ENCODE measurements at places on chromosomes 3 and 15. TPM values are rescaled to one million over a fixed set of nuclear protein-coding genes. Genes with fewer than 3 reads are reported as not detected.

Gene CISH
- 335 TPM for total RNA-seq

Gene SNTN
- total RNA-seq = not detected

DNA sequence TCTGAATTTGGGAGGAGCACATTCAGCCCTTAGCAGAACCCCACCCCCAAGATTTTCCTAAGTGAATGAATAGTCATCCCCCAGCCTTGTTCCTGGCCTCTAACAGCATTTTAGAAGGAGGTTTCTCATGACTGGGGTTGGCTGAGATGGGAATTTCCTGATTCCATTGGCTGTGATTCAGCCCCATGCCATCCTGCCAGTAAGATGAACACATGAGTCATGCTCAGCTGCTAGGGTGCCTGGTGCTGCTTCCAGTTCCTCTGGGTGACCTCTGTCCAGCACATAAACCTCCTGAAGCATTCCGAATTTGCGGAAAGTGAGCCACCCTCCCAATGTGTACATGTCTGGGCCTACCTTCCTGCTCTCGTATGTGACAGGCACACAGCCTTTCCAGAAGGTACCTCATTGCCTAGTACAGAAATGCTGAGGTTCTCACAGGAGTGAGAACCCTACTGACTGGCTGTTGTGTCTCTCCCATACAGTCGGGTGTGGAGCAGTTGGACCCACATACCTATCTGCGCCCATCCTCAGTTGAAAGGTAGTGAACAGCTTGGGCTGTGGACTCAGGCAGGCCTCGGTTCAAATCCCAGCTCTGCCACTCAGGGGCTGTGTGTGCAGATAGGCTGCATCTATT is 91.7 kb downstream of the APBA2 start:
- H3K27me3 ChIP-seq = peaks cover 4% of the 10 kb centered on the region
- DNase-seq = no peak
- H3K4me3 ChIP-seq = no peak overlapping the region
- H3K36me3 ChIP-seq = no peaks in the 10 kb centered on the region

GRCh38 chr15:67266870-67267269 is 12.3 kb downstream of the IQCH start:
- H3K27me3 ChIP-seq = peaks cover 10% of the 10 kb centered on the region
- no peak overlapping the region for H3K27ac ChIP-seq
- no peak for DNase-seq
- no peaks in the 10 kb centered on the region for H3K36me3 ChIP-seq
- H3K4me3 ChIP-seq = no peak overlapping the region

DNA sequence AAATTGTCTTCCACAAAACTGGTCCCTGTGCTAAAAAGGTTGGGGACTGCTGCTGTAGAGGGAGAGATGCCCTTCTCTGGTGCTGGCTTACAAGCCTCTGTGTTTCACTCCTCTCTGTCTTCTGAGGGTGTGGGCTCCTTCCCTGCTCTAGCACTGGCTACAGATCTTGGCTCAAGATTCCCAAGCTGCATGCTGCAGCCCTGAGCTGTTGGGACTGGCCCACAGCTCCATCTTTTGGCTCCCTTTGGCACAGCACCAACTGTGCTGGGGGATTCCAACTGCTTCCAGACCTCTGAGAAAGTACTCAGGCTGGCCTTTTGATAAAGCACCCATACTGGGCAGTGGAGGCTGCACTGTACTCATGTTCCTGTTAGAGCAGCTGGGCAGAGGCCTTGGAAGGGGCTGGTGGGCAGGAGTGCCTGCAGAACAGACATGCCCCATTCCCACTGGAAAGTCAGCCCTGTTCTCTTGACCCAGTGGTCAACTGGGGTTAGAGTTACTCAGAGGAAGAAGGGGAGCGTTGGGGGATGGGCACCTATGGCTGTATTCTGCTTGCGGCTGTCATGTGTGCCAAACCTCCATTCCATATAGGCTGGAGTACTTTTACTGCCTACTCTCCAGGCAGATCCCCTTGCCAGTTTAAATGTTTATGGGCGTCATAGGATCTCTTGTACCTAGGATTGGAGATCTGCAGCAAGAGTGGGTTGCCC is 55.7 kb downstream of the GALK2 start:
- peaks cover 62% of the 10 kb centered on the region for H3K36me3 ChIP-seq
- H3K27ac ChIP-seq = no peak overlapping the region
- DNase-seq = no peak
- no peak overlapping the region for H3K4me3 ChIP-seq
- H3K27me3 ChIP-seq = no peaks in the 10 kb centered on the region

- no peak overlapping the region for H3K4me3 ChIP-seq
- no peaks in the 10 kb centered on the region for H3K27me3 ChIP-seq
- peaks cover 14% of the 10 kb centered on the region for H3K36me3 ChIP-seq
- H3K27ac ChIP-seq = no peak overlapping the region
- no peaks in the 10 kb centered on the region for H3K4me1 ChIP-seq
- DNase-seq = no peak
Observed at GRCh38 chr3:188468662-188469061, 314.7 kb downstream of the LPP start.

- peak overlapping the region; percentile 90 for H3K27ac ChIP-seq
- peak overlapping the region; percentile 82 for H3K4me3 ChIP-seq
- peaks cover 8% of the 10 kb centered on the region for H3K27me3 ChIP-seq
Observed at GRCh38 chr15:41970456-41970855, 1.9 kb downstream of the EHD4 start.

GRCh38 chr15:92883876-92884435 is 16.2 kb upstream of the CHD2 start:
- peaks cover 51% of the 10 kb centered on the region for H3K4me1 ChIP-seq
- peak overlapping the region; percentile 96 for H3K4me3 ChIP-seq
- no peak for DNase-seq
- H3K27ac ChIP-seq = peak overlapping the region; percentile 98
- peaks cover 54% of the 10 kb centered on the region for H3K36me3 ChIP-seq

DNA sequence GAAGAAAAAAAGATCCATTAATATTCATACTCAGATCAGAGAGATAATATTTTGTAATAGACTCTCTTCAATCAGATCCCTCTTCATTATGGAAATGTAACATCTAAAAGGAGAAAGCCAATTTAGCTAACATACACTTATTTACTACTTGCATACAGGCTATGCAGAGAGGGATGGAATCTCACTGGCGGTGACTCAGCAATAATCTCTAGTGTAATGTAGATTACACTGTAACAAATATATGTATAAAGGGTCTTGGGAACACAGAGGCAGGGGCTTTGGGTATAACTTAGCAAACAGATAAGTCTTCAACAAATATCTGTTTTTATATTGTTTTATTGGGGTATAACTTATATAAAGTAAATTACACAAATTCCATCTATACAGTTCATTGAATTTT is 69.6 kb downstream of the CGNL1 start:
- H3K4me1 ChIP-seq = no peaks in the 10 kb centered on the region
- no peak overlapping the region for H3K4me3 ChIP-seq
- peaks cover 13% of the 10 kb centered on the region for H3K27me3 ChIP-seq
- no peaks in the 10 kb centered on the region for H3K36me3 ChIP-seq
- H3K27ac ChIP-seq = no peak overlapping the region

DNA sequence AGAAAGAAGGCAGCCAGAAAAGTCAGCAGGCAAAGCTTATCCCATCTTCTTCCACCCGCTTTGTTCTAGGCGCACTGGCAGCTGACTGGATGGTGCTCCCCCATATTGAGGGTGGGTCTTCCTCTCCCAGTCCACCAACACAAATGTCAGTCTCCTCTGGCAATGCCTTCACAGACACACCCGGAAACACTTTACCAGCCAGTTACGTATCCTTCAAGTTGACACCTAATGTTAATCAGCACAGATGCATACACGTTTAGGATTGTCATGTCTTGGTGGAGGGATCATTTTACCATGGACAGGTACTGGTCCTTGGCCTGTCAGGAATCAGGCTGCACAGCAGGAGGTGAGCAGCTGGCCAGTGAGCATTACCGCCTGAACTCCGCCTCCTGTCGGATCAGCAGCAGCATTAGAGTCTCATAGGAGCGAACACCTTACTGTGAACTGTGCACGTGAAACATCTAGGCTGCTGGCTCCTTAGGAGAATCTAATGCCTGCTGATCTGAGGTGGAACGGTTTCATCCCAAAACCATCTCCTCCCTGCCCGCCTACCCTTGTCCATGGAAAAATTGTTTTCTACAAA is 59.1 kb upstream of the PYDC2 start:
- no peak overlapping the region for H3K4me3 ChIP-seq
- no peak overlapping the region for H3K27ac ChIP-seq
- DNase-seq = no peak
- H3K27me3 ChIP-seq = no peaks in the 10 kb centered on the region
- no peaks in the 10 kb centered on the region for H3K36me3 ChIP-seq

- no peaks in the 10 kb centered on the region for H3K36me3 ChIP-seq
- H3K4me1 ChIP-seq = no peaks in the 10 kb centered on the region
- H3K4me3 ChIP-seq = no peak overlapping the region
- no peak for DNase-seq
- no peak overlapping the region for H3K27ac ChIP-seq
Observed at GRCh38 chr15:59340325-59340724, 32.3 kb downstream of the MYO1E start.

DNA sequence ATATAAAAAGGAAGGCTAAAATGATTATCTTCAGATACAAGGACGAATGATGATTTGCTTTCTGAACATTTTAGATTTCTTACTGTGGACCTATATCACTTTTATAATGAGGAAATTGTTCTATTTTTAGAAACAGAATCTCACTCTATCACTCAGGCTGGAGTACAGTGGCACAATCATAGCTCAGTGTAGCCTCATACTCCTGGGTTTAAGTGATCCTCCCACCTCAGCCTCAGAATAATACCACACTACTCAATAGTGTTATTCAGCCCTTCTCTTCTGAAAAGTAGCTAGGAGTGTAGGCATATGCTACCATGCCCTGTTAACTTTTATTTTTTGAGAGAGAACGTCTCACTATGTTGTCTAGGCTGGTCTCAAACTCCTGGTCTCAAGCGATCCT is 15.8 kb downstream of the DNAJC13 start:
- no peak overlapping the region for H3K4me3 ChIP-seq
- no peak for DNase-seq
- peaks cover 11% of the 10 kb centered on the region for H3K36me3 ChIP-seq
- H3K27me3 ChIP-seq = no peaks in the 10 kb centered on the region
- no peak overlapping the region for H3K27ac ChIP-seq

DNA sequence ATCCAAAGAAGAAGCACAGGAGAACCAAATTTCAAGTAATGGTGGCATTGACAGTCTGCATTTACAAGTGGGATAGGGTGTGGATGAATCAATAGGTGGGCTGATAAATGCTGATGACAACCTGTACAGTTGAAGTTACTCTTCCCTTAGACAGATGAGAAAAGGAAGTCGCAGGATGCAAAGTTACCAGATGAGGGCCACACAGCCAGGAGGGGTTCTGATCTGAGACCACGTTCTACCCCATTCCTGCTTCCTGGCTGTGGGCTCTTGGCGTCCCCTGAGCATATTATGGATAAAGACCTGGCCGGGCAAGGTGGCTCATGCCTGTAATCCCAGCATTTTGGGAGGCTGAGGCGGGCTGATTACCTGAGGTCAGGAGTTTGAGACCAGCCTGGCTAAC is 104.6 kb downstream of the EOMES start:
- no peak overlapping the region for H3K4me3 ChIP-seq
- no peaks in the 10 kb centered on the region for H3K27me3 ChIP-seq
- no peak overlapping the region for H3K27ac ChIP-seq

DNA sequence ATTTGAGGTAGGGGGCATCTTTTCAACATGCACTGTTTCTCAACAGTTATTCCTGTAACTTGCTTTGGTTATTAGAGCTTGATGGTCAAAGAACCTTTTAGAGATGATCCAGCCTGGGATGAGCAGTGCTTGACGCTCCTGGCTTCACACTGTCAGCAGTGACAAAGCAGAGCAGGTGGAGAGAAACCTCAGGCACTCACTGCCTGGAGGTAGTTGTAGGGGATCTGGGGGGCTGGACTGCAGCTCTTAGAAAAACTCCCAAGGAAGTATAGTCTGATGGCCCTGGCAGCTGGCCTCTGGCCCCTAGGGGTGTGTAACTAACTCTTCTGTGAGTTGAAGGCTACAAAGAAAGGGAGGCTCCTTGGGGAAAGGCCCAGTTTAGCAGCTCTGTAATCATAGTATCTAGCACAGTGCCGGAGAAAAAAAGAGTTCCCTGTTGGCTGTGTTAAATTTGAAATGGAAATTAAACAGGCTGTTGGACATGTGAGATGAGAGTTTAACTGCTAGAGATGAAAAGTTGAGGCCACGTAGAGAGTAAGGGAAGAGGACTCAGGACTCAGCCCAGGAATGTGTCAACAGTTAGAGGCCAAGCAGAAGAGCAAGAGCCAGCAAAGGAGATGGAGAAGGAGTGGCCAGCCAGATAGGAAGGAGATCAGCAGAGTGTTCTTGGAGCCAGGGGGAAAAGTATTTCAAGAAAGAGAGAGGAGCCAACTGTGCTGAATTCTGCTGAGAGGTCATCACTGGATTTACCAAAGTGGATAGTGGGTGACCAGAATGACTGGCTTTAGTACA is 14.2 kb downstream of the OXNAD1 start:
- no peak overlapping the region for H3K27ac ChIP-seq
- peaks cover 3% of the 10 kb centered on the region for H3K4me1 ChIP-seq
- H3K27me3 ChIP-seq = no peaks in the 10 kb centered on the region
- H3K36me3 ChIP-seq = peaks cover 25% of the 10 kb centered on the region
- DNase-seq = no peak

- no peak overlapping the region for H3K27ac ChIP-seq
- no peak overlapping the region for H3K4me3 ChIP-seq
- no peaks in the 10 kb centered on the region for H3K36me3 ChIP-seq
- H3K27me3 ChIP-seq = no peaks in the 10 kb centered on the region
- no peak for DNase-seq
Observed at GRCh38 chr15:98807262-98807661, 158.9 kb downstream of the IGF1R start.

DNA sequence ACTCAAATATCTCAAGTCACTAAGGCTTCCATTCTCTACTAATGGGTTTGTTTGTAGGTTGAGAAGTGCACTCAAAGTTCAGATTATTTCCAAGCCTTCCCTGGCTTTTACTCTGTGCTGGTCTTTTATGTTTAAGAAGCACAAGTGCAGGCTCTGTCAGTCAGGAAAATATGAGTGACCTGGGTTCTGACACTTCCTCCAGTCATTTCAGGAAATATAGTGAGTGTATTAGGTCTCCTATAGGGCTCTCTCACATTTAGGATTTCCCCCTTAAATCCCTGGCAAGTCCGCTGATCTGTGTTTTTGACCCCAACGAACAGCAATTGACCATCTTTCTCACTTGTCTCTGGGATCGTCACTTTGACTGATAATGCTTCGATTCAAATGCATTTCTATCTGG is 210.2 kb downstream of the ARPP21 start:
- no peaks in the 10 kb centered on the region for H3K27me3 ChIP-seq
- no peaks in the 10 kb centered on the region for H3K36me3 ChIP-seq
- no peaks in the 10 kb centered on the region for H3K4me1 ChIP-seq
- H3K27ac ChIP-seq = no peak overlapping the region
- H3K4me3 ChIP-seq = no peak overlapping the region

GRCh38 chr15:83205725-83206324 is 1.8 kb downstream of the HDGFL3 start:
- no peak overlapping the region for H3K27ac ChIP-seq
- DNase-seq = no peak
- peaks cover 3% of the 10 kb centered on the region for H3K36me3 ChIP-seq
- H3K4me3 ChIP-seq = peak overlapping the region; percentile 84
- H3K27me3 ChIP-seq = peaks cover 26% of the 10 kb centered on the region

- no peak overlapping the region for H3K27ac ChIP-seq
- no peaks in the 10 kb centered on the region for H3K4me1 ChIP-seq
- DNase-seq = no peak
- H3K36me3 ChIP-seq = no peaks in the 10 kb centered on the region
- H3K4me3 ChIP-seq = no peak overlapping the region
- no peaks in the 10 kb centered on the region for H3K27me3 ChIP-seq
Observed at GRCh38 chr3:55658690-55659562, 171.8 kb upstream of the WNT5A start.

- H3K27me3 ChIP-seq = no peaks in the 10 kb centered on the region
- no peak for DNase-seq
- no peak overlapping the region for H3K4me3 ChIP-seq
- H3K27ac ChIP-seq = no peak overlapping the region
- H3K4me1 ChIP-seq = no peaks in the 10 kb centered on the region
Observed at GRCh38 chr15:96583671-96584070, 253.2 kb downstream of the NR2F2 start.
